C1 segment of cervical spinal cord (tissue), 14 donors: ENCODE measurements at places on chromosomes 13 and 19.
A peak's percentile ranks its signal among the peaks of the same experiment; 100 is the strongest.

DNA sequence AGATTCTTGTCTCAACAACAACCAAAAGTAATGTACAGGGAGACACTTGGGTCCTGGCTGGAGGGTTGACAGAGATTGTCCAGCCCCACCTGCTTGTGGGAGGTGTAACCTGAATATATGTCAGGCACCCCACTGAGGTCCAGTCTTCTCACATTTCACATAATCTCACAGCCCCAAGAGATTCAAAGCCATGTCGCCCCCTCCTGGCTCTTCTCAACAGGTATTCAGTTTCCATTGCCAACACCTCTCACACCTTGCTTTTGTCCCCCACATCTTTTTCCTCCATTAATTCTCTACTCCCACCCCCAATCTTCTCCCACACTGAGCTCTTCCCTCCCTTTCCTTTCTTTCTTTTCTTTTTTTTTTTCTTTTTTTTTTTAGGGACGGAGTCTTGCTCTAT is 11.2 kb downstream of the UNC13A start:
- no peak for DNase-seq

GRCh38 chr19:2425622-2426581 is 1.5 kb downstream of the TIMM13 start:
- DNase-seq: no peak

DNA sequence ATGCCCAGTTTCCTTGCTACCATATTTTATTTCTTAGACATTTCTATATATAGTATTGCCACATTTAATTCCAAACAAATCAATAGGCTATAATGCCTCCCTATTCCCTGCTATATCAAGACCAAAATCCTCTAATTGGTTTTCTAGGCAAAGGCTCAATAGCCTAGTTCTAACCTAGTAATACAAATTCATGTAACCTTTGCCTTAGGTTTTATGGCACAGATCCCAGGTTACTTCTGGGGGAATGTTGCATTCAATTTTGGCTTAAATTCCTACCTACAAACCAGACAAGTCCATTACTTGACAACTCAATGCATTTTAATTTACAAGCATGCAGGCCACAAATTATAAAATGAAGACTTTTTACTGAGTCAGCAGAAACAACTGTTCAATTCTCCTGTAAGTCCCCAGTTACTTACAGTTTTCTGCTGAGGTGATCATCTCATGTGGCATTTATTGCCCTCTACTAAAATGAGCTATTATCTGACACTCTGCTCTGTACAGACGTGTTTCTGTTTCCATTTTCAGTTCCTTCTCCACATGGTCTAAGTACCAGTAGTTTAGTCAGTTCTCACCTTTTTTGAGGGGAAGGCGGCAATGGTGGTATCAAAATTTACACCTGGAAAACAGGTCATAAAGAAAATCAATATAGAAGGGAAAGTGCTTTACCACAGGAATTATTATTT is 11.7 kb downstream of the KCNRG start:
- no peak for DNase-seq

DNA sequence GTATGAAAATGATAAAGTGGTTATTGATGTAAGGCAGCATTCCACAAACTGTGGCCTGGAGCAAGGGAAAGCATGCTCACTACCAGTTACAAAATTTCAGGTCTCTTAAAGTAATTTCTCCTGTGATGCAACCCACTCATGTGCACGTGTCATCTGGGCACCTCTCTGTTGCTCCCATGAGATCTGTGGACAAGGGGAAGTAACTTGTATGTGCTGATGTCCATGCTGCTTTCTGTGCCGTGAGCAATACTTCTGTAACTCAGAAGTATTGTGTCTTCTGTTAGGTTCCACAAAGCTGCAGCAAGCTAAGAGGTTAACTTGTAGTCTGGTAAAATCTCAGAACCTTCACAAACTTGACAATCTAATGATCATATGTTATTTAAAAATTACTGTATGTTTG is 930.0 kb upstream of the SLITRK6 start:
- no peak for DNase-seq

DNA sequence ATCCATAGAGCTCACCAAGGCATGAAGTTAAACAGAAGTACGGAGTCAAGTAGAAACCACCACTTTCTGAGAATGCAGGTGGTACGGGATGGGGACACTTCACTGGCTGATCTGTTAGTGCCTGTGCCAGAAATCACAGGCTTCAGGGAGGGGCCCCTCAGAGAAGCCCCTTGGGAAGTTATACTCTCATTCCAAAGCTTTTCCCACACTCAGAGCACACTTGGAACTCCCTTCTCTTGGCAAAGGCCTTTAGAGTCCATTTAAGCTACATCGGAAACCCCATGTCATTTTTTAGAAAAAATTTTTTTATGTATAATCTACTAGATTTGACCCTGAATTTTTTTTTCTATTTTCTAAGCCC is 80.7 kb upstream of the WASF3 start:
- no peak for DNase-seq

- no peak for DNase-seq
These were observed 83.3 kb downstream of the CRYL1 start for GRCh38 chr13:20442375-20442774.

- no peak for DNase-seq
These were observed 373.9 kb upstream of the TSHZ3 start for GRCh38 chr19:31723101-31723500.

DNA sequence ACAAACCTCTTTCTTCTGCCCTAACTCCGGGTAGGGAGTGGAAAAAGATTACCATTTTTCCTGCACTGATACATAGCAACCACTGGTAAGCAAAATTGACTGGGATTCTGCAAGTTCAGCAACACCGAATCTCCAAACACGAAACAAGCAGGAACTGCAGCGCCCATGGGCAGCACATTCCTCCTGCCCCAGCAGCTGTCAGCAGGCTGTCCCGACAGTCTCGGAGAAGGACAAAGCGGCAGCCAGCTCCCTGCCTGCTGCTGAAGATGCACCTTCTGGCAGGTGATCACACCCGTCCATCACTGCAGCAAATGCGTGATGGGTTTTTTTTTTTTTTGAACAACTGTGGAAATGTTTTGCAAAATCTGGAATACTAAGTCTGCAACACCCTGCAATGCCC is 6.7 kb downstream of the TMTC4 start:
- no peak for DNase-seq

GRCh38 chr19:4449022-4449638 is 8.5 kb downstream of the UBXN6 start:
- DNase-seq: peak; percentile 43

DNA sequence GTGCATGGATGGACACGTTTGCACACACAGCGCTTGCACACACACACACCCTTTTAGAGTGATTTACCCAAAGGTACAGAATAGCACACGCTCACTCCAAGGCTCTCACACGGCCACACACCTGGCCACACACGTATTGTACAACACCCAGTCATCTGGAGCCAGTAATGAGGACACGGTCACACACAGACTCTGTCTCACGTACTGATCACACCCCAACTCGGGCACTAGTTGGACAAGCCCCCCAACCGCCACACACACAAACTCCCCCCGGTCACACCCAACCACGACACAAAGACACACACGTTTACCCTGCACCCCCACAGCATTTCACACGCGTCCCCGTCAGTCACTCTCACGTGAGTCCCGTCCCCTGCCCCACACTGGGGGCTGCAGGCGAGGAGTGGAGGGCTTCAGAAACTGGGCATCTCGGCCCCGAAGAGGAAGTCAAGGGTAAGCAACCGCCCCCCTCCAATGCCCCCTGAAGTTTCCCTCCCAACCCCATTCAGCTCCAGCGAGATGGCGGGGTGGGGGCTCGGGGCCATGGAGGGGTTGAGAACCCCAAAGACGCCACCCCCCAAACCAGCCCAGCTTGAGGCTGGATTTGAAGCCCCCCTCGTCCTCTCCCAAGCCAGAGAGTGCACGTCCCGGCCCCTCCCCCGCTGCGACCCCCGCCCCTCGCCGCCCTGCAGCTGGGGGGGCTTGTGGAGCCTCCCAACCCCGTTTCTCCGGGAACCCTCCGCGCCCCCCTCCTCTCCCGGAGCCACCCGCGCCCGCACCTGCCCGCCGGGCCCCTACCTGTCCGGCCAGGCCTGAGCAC is 599 bp downstream of the OLFM2 start:
- no peak for DNase-seq

DNA sequence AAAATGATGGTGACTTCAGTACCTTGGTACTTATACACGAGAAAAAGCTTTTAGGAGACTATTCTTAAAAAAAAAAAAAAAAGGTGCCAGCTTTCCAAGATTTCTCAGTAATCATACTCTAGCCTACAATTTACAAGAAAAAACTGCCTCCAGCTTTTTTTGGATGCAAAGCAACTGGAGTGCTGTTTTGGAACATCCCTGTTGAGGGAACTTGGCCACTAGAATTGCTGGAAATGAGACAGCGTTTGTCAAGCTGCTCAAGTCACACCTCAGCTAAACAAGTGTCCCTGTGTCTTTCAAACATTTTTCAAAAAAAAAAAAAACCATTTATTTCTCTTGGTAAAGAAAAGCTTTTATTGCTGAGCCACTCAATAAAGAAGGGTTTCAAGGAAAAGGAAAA is 413.1 kb upstream of the ARGLU1 start:
- no peak for DNase-seq

DNA sequence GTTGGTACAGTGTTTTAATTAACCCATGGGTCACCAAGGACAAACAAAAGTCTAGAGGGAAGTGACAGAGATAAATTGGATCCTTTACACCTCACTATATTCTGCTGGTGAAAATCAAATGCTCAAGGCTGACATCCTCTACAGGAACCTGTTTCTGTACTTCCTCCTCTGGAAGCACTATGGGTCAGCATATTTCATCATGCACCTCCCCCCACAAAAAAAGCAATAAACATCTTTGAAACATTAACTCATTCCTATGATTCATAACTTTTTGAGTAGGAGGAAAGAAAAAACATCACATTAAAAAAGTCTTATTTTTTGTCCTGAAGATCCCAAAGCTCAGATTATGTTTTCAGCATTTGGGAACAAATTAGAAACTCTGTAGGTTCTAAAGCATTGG is 588.3 kb upstream of the SGCG start:
- DNase-seq: no peak

DNA sequence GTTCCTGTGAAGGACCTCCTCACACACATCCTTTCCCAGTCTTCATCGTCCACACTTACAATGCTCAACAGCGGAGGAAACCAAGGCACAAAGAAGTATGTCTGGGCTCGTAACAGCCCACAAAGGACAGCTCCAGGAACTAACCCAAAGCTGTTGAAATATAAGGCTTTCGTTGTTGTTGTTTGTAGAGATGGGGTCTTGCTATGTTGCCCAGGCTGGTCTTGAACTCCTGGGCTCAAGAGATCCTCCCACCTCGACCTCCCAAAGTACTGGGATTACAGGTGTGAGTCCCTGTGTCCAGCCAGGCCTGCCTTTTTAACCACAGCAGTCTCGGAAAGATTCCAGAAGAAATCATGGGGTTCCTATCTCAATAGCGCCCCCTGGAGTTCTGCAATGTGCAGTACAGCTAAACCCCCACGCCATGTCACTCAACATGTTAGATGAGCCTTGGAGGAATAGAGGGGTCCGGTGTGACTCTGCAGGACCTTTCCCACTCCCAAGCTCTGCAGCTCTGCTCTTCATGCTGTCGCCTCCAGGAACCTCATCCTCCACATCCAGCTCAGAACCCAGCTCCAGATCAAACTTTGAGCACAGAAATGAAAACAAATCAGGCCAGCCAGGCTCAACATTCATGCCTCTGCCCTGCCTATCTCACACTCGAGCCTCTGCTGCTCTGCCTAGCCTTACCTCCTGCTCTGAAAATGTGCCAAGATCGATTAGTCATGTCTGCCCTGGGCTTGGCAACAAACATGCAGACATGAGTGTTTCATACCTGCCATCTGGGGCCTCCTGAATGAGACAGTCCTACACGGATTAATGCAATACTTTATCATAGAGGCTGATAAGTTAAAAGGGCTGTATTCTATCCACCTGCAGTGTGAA is 7.5 kb downstream of the PLA2G4C start:
- DNase-seq: no peak

GRCh38 chr13:99756281-99756680 is 215.3 kb downstream of the ZIC5 start:
- no peak for DNase-seq

- no peak for DNase-seq
These were observed 93.0 kb upstream of the TEX29 start for GRCh38 chr13:111227405-111227804.

- no peak for DNase-seq
These were observed 1.2 kb upstream of the ZNF225 start for GRCh38 chr19:44111910-44112463.

DNA sequence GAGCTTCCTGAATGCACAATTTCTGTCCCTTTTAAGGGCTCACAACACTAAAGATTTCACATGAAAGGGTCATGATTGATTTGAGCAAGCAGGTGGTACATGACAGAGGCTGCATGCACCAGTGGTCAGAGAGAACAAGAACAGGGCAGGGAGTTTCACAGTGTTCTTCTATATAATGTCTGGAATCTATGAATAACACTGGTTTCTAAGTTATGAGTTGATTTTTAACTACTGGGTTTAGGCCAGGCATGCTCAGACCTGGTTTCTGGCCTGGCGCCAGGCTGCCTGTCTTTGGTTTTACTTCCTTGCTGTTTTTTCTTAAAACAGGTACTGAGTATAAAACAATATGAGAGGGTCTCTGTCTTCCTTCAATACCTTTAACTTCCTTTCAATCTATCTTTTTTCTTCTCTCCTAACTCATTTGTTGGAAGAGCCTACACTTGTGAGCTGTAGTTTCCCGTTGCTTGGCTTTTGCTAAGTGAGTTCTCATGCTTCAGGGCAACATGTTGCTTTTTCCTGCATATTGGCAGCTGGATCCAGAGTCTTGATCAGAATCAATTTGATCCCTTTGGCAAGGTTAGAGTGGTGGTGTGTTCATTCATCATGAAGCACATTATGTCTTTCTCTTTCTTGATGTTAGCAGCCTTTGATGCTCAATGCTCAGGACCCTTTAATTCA is 38.5 kb upstream of the FGF14 start:
- DNase-seq: no peak

DNA sequence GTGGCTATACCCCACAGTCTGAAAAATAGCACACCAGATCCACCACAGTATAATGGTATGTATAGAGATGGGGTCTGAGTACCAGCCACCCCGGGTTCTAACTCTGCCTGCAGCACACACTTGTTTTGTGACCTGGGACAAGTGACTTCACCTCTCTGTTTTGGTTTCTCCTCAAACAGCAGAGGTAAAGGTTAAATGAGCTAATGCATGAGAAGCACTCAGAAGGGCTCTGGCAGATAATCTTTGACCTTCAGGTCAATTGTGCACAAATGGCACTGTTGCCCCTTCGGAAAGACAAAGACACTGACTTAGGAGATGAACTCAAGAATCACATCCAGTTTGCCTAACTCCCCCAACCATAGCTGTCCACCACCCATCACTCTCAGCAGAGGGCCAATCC is 7.7 kb downstream of the ZC3H4 start:
- no peak for DNase-seq
